ENCODE measurements at places on chromosomes 2 and 18.

GRCh38 chr2:157722580-157723234 lies 94.0 kb upstream of the ACVR1C start:
- no peak for DNase-seq

- no peak for DNase-seq
These were observed 409.8 kb downstream of the PLCL1 start for GRCh38 chr2:198214114-198214596.

- no peak for DNase-seq
These were observed 38.3 kb downstream of the TNS1 start for GRCh38 chr2:217964275-217965161.

DNA sequence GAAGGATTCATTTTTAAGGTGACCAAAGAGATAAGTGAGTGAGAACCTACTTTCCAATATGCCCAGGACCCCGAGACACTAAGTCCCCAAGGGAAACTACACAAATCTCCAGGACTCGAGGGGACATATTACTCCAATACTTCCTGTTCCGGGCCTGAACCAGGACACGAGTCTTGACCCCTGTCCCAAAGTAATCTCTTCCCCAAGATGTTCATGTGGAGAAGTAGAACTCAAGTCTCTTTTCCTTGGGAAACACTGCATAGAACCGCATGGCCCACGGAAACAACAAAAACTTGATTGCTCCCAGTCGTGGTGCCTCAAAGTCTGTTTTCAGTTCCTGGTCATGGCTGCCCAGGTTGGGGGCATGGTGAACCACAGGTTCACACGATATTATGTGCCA lies 87.2 kb upstream of the ZEB2 start:
- no peak for DNase-seq

DNA sequence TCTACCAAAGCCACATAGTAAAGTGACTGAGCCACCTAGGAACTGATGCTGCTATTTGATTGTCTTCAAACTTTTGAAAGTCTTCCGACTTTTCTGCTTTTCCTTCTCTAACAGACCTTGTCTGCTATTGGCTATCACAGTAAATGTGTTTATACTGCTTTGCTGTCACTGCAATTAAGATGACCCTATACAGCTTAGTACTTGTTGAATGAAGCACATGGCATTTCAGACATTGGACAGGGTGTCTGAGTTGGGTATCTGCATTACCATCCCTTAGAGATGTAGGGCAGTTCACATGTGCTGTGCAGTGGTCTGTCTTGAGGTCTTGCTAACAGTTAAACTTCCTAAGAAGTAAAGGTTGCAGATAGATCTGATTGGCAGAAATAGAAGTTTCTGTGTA lies 3.6 kb downstream of the WDR43 start:
- DNase-seq: no peak

DNA sequence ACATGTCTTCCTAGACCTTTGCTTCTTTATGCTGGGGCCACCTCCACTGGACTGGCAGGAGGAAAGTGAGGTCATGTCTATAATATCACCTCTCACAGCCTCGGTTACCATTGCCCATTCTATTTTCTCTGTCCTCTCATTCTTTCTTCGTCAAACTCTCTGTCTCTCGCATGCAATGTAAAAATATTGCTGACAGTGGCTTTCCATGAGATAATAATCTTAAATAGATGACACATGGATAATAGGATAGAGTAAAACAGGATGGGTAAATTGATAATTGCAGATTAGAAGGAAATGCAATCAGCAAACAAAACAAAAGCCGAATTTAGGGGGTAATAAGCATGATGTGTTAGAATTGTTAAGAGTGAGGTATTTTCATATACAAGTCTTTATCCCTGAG lies 215.7 kb upstream of the PARD3B start:
- no peak for DNase-seq

DNA sequence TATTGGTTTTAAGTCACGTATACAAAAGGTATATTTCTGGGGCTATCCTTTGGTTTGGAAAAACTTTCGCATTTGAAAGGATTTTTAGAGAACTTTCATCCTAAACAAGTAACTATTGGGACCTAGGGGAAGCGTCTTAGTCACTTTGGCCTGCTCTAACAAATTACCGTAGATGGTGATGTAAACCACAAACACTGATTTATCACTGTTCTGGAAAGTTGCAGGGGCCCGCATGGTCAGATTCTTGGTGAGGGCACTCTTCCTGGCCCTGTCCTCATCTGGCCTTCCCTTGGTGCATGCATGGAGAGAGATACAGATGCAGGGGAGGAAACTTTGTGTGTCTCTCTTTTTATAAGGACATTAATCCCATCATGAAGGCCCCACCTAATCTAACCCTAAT lies 49.1 kb upstream of the ANKRD62 start:
- no peak for DNase-seq

DNA sequence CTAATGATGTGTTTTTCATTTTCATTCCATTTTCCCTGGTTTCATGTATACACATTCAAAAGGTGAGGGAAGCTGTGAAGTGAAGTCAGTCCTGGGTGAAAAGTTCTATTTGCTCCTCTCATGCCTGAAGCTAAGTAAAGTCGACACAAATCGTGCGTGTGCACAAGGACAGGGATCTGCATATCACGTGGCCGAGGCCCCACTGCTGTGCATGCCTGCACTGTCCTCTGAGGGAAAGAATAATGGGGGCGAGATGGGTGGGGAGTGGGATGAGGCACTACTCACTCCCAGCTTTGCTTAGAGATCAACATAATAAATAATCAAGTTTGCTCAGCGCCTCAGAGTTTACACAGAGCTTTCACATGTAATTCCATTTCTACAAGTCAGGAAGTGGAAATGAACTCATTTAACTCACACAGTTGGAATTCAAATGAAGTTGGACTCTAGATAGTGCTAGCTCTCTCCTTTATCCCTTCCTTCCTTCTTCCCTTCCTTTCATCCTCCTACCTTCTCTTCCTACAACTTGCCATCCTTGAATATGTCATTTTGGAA lies 5.1 kb upstream of the PTPRM start:
- no peak for DNase-seq

DNA sequence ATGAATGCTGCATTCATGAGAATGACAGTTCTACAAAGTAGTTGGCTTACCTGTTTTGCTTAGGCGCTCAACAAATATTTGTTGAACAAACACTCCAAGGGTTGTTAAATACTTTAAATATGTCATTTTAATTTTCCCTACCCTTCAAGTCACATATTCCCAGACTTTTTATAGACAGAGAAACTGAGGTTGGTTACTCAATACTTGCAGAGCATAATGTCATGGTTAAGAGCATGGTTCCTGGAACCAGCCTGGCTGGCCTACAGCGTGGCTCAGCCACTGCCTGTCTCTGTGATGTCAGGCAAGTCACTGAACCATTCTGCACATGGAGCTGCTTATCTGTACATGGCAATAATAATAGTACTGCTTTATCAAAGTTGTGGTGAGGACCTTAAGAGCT lies 120.0 kb upstream of the STK17B start:
- DNase-seq: no peak

Measured in T-helper 1 cell (primary cell).